Cardiac muscle cell (in vitro differentiated cells and primary cell): ENCODE measurements at places on chromosomes 4 and X.
A peak's percentile ranks its signal among the peaks of the same experiment; 100 is the strongest.

DNA sequence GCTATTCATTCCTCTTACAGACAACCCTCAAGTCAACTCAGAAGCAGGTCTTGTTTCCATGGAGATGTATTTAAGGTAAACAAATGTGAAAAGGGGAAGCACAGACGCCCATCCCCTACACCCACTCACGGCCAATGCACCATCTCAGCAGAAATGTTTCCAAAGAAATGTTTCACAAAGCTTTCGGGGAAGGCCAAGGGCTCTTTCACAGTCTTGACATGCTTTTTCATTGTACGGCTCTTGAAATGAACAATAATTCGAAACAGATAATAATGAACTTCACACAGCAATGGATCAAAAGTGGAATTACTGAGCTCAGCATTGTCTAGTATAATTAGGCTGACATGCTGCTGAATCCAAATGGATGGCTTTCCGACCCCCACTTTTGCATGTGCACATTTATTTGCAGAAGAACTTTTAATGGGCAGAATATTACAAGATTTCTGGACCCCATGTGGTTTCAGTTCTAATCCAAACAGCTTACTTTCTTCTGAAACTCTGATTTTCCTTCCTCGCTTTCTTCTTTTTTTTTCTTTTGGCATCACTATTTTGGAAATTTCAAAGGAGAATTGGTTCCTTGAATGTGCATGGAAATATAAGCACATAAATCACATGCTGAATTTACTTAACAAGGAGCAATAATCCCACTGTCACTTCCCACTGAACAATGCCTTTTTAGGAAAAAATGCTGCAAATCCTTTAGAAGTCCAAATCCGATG is 160.9 kb downstream of the SMIM20 start:
- H3K27ac ChIP-seq, result no peak overlapping the region
- H3K27me3 ChIP-seq, result no peaks in the 10 kb centered on the region
- H3K4me1 ChIP-seq, result no peaks in the 10 kb centered on the region
- no peaks in the 10 kb centered on the region for H3K36me3 ChIP-seq
- no peak overlapping the region for H3K4me3 ChIP-seq
- DNase-seq, result no peak

- H3K4me1 ChIP-seq, result no peaks in the 10 kb centered on the region
- H3K36me3 ChIP-seq, result no peaks in the 10 kb centered on the region
- DNase-seq, result no peak
- no peaks in the 10 kb centered on the region for H3K27me3 ChIP-seq
- no peak overlapping the region for H3K27ac ChIP-seq
These were observed 205.9 kb downstream of the NDST4 start for GRCh38 chr4:114907568-114907967.

GRCh38 chrX:27555514-27555913 is 34.6 kb upstream of the DCAF8L2 start:
- no peaks in the 10 kb centered on the region for H3K27me3 ChIP-seq
- no peak overlapping the region for H3K4me3 ChIP-seq
- DNase-seq, result peak; percentile 69

- H3K27me3 ChIP-seq, result no peaks in the 10 kb centered on the region
- no peaks in the 10 kb centered on the region for H3K4me1 ChIP-seq
- H3K27ac ChIP-seq, result no peak overlapping the region
These were observed 12.2 kb downstream of the SPOCK3 start for GRCh38 chr4:167222099-167222498.

DNA sequence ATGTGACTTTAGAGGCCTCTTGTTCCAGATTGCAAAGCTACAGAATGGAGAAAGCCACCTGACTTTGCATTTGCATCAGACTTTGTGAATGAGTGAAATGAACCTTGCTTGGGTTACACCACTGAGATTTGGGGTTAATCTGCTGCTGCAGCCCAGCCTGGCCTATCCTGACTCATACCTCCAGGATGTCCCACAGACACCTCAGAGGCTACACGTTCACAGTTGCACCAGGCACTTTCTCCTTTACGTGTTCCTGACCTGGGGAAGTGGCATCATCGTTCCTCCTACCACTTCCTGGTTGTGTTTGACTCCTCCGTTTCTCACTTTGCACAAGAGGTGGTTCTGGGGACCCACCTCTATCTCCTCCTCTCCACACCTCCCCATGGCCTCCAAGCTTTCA is 9.2 kb upstream of the SORCS2 start:
- no peak overlapping the region for H3K27ac ChIP-seq
- no peaks in the 10 kb centered on the region for H3K36me3 ChIP-seq
- no peak overlapping the region for H3K4me3 ChIP-seq
- no peak for DNase-seq
- no peaks in the 10 kb centered on the region for H3K4me1 ChIP-seq

- DNase-seq, result peak; percentile 98
- no peak overlapping the region for H3K27ac ChIP-seq
- no peaks in the 10 kb centered on the region for H3K27me3 ChIP-seq
- no peak overlapping the region for H3K4me3 ChIP-seq
- H3K36me3 ChIP-seq, result no peaks in the 10 kb centered on the region
- peaks cover 47% of the 10 kb centered on the region for H3K4me1 ChIP-seq
These were observed 90.1 kb downstream of the IRF2 start for GRCh38 chr4:184384056-184384809.

DNA sequence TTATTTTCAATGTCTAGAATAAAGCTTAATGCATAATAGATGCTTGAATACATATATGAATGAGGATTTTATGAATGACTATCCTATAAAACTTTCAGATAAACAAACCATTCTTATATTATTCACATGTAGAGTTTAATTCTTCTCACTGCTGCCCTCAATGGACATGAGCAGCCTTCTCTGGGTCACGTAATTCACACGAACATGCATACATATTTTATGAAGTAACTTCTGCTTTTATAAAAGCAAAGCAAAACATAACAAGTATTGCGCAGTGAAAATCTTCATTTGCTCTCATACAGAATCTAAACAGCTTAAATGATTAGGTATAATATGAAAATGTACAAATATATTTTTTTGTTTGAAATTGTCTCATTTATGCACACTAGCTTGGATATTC is 116.7 kb downstream of the TMA16 start:
- H3K36me3 ChIP-seq, result no peaks in the 10 kb centered on the region
- H3K4me3 ChIP-seq, result no peak overlapping the region
- no peak overlapping the region for H3K27ac ChIP-seq

- H3K4me3 ChIP-seq, result no peak overlapping the region
- no peaks in the 10 kb centered on the region for H3K27me3 ChIP-seq
- no peak overlapping the region for H3K27ac ChIP-seq
- H3K36me3 ChIP-seq, result no peaks in the 10 kb centered on the region
These were observed 798.4 kb upstream of the FTHL17 start for GRCh38 chrX:31870267-31870666.

- no peaks in the 10 kb centered on the region for H3K27me3 ChIP-seq
- H3K4me1 ChIP-seq, result peaks cover 13% of the 10 kb centered on the region
- H3K27ac ChIP-seq, result no peak overlapping the region
- no peaks in the 10 kb centered on the region for H3K36me3 ChIP-seq
- H3K4me3 ChIP-seq, result no peak overlapping the region
These were observed 141.3 kb downstream of the CPEB2 start for GRCh38 chr4:15143551-15143950.

- H3K27ac ChIP-seq, result no peak overlapping the region
- H3K4me1 ChIP-seq, result peaks cover 10% of the 10 kb centered on the region
- no peaks in the 10 kb centered on the region for H3K36me3 ChIP-seq
These were observed 151.3 kb upstream of the JADE1 start for GRCh38 chr4:128658214-128658631.

DNA sequence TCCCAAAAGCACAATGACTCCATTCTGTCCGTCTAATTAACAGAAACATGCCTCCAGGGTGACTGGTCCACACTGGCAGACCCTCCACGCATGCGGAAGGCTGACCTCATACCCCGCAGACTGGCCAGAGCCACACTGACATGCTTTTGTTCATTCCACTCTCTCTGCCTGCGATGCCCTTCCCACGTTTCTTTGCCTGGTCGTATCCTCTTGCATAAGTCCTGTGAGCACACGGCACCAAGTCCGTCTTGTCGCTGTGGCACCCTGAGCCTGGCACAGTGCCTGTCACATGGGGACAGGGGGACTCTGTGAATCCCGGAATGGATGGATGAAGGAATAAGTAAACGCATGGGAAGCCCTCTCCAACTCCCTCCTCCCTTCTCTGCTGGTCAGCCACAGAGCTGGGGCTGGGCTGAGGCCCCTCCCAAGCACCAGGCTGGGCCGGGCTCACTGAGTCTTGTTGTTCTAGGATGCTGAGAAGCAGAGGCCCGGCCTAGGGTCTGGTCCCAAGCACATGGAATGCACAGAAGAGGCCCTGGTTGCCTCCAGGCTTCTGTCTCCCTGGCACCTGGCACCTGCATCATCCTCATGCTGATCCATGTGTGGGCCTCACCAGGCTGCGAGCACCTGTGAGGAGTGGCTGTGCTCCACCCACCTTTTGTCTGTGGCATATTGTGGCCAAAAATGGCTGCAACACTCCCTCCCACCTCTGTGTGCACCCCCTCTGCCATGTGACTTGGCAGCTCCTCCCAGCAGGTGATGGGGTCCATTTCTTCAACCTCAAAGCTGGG is 38.9 kb upstream of the C4orf50 start:
- H3K27me3 ChIP-seq, result no peaks in the 10 kb centered on the region
- no peak overlapping the region for H3K27ac ChIP-seq
- no peaks in the 10 kb centered on the region for H3K4me1 ChIP-seq
- no peak overlapping the region for H3K4me3 ChIP-seq
- no peaks in the 10 kb centered on the region for H3K36me3 ChIP-seq

DNA sequence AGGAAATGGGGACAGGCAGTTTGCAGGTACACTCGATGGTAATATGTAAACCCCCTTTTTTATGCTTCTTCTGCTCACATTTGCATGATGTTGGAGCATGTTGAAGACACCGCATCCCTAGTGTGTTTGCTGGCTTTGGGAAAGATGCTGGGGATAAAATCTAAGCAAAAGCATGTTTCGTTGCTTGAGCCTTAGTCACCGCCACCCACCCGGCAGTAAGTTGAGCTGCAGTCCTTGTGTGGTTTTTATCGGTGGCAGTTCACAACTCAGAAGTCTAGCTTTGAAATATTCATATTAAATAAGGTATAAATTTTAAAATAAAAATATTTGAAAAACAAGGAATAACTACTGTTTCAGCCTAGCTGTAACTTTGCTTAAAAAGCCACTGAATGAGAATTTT is 21.7 kb upstream of the MND1 start:
- no peak overlapping the region for H3K4me3 ChIP-seq
- H3K27me3 ChIP-seq, result no peaks in the 10 kb centered on the region
- no peaks in the 10 kb centered on the region for H3K4me1 ChIP-seq
- no peak for DNase-seq
- H3K36me3 ChIP-seq, result peaks cover 7% of the 10 kb centered on the region
- H3K27ac ChIP-seq, result no peak overlapping the region

- H3K4me3 ChIP-seq, result no peak overlapping the region
- peaks cover 4% of the 10 kb centered on the region for H3K4me1 ChIP-seq
- no peak for DNase-seq
- H3K27me3 ChIP-seq, result no peaks in the 10 kb centered on the region
These were observed 42.5 kb downstream of the MID1 start for GRCh38 chrX:10577853-10578252.

GRCh38 chr4:86280246-86280645 is 79.6 kb downstream of the MAPK10 start:
- H3K27ac ChIP-seq, result no peak overlapping the region
- no peak overlapping the region for H3K4me3 ChIP-seq
- no peaks in the 10 kb centered on the region for H3K4me1 ChIP-seq
- H3K36me3 ChIP-seq, result no peaks in the 10 kb centered on the region
- DNase-seq, result no peak
- H3K27me3 ChIP-seq, result no peaks in the 10 kb centered on the region

DNA sequence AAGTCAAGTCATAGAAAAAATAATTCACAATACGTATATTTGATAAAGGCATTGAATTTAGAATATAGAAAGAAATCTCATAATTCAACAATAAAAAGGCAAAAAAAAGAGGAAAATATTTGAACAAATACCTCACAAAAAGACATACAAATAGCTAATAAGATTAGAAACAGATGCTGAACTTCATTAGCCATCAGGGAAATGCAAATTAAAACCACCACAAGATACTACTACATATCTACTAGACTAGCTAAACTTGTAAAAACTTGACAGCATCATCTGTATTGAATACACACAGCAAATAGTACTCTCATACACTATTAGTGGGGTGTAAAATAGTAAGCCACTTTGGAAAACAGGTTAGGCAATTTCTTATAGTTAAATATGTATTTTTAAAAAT is 128.7 kb upstream of the TLL1 start:
- H3K36me3 ChIP-seq, result no peaks in the 10 kb centered on the region
- H3K4me1 ChIP-seq, result no peaks in the 10 kb centered on the region
- no peak overlapping the region for H3K27ac ChIP-seq
- H3K4me3 ChIP-seq, result no peak overlapping the region
- DNase-seq, result no peak

DNA sequence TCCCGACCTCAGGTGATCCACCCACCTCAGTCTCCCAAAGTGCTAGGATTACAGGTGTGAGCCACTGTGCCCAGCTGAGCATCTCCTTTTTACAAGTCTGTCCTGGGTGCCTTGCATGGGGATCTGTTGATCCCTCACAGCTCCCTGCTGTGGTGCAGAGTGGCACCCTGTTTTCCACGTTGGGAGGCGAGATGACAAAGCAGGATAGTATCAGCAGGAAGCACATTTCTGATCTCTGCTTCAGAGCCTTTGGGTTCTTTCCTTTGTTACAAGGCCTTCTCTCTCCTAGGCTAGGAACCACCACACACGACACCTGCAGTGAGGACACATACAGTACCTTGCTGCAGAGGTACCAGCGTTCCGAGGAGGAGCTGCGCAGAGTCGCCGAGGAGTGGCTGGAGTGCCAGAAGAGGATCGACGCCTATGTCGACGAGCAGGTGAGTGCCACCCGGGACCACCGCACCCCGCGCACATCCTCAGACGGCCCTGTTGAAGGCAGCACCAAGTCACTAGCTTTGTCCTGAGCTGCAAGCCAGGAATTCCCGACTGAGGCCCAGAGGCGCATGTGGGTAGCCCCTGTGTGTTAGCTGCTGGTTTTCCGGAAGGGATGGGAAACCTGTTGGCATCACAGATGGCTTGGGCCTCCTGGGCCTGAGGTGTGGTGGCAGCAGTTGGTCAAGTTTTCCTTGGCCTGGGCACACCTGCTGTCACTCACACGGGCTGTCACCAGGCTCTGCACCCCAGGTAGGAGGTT is 109.6 kb downstream of the TNIP2 start:
- no peak for DNase-seq
- H3K4me1 ChIP-seq, result no peaks in the 10 kb centered on the region
- H3K4me3 ChIP-seq, result no peak overlapping the region
- H3K27me3 ChIP-seq, result no peaks in the 10 kb centered on the region

- no peaks in the 10 kb centered on the region for H3K27me3 ChIP-seq
- peaks cover 15% of the 10 kb centered on the region for H3K36me3 ChIP-seq
- peaks cover 37% of the 10 kb centered on the region for H3K4me1 ChIP-seq
- DNase-seq, result no peak
These were observed 47.9 kb downstream of the TET2 start for GRCh38 chr4:105194328-105195231.
